Thoracic aorta (tissue), 2 donors: ENCODE measurements at places on chromosomes 6 and 20. TPM values are rescaled to one million over a fixed set of nuclear protein-coding genes. Genes with fewer than 3 reads are reported as not detected.

The MUC22 gene
- total RNA-seq = not detected

DNA sequence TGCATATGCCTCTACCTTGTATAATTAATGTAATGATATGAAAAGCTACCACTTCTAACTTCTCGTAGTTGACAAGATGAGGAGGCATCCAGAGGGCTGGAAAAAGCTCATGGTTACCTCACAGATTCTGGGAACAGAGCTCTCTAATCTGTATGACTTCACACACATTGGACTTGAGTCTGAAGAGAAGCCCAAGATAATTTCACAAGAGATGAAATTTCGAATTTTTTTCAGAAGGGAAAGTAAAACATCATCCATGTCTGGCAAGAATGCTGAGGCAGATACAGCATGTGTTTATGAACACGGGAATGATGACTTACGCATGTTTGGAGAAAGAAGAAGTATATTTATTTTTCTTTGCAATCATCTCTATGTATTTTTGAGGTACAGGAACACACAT is 141.8 kb upstream of the TENT5A start:
- H3K27me3 ChIP-seq = no peaks in the 10 kb centered on the region
- peaks cover 10% of the 10 kb centered on the region for H3K4me1 ChIP-seq

The THEMIS gene
- 1.9 TPM for total RNA-seq

The HCRTR2 gene
- total RNA-seq = not detected

- no peak overlapping the region for H3K27ac ChIP-seq
- H3K4me1 ChIP-seq = no peaks in the 10 kb centered on the region
- DNase-seq = no peak
- no peaks in the 10 kb centered on the region for H3K27me3 ChIP-seq
- no peak overlapping the region for H3K4me3 ChIP-seq
These were observed 48.0 kb upstream of the FOXQ1 start for GRCh38 chr6:1263850-1264377.

The RBM24 gene
- total RNA-seq = 7.9 TPM

GRCh38 chr6:88119769-88120168 is 46.4 kb downstream of the CNR1 start:
- no peaks in the 10 kb centered on the region for H3K36me3 ChIP-seq
- no peak for DNase-seq
- H3K27me3 ChIP-seq = no peaks in the 10 kb centered on the region

The SLC35F1 gene
- 0.81 TPM for total RNA-seq

- no peak for DNase-seq
- peaks cover 14% of the 10 kb centered on the region for H3K4me1 ChIP-seq
- no peaks in the 10 kb centered on the region for H3K27me3 ChIP-seq
- H3K4me3 ChIP-seq = peak overlapping the region; percentile 71
- no peaks in the 10 kb centered on the region for H3K36me3 ChIP-seq
- H3K27ac ChIP-seq = peak overlapping the region; percentile 67
These were observed 3.8 kb downstream of the COL12A1 start for GRCh38 chr6:75201901-75202672.

DNA sequence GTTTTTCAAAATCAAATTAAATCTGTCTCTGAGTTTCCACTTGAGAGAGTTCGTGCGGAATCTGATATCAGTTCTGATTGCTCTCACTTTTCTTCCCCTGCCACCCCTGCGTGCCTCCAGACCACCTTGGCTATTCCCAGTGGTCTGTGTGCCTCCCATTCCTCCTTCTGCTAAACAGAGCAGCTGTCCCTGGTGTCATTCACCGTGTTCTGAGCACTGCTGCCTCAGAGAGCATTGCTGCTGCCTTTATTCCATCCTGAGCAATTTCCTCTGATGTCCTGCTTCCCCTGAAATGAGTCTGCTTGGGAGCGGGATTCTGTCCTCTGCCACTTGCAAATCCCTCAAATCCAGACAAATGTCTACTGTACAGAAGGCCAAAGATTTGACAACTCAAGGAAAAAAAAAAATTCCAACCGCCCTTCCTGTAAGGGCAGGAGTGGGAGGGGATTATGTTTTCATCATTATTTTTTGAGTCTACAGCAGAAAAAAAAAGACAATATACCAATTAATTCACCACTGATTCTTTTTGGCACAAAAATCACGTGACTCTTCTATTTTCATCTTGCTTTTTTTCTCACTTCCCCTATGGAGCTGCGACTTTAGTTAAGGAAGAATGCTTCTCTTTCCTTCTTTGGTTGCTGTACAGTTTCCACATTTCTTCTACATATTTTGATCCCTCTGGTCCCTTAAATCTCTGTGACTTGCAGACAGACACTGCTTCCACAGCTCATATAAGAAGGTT is 833.0 kb downstream of the EPHA7 start:
- no peaks in the 10 kb centered on the region for H3K36me3 ChIP-seq
- no peak overlapping the region for H3K27ac ChIP-seq
- H3K27me3 ChIP-seq = no peaks in the 10 kb centered on the region
- no peak overlapping the region for H3K4me3 ChIP-seq

GRCh38 chr6:99711302-99711701 is 104.7 kb downstream of the PRDM13 start:
- no peak overlapping the region for H3K27ac ChIP-seq
- no peak for DNase-seq
- no peaks in the 10 kb centered on the region for H3K36me3 ChIP-seq
- no peaks in the 10 kb centered on the region for H3K4me1 ChIP-seq
- H3K4me3 ChIP-seq = no peak overlapping the region

DNA sequence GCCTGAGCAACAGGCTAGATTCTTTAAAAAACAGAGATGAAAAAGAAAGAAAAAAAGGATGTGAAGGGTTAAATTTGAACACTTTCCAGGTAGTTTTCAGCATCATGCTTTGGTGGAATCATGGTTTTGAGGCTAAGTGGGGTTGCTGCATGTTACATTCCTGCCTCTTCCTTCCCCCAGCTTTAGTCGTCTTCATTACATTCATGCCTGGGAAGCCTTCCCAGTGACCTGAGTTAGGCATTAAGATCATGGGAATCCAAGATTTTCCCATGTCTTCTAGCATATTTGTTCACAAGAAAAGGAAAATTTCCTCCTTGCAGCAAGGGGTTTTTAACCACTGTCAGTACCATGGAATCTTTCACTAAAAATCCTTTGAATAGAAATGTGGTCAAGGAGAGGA is 12.0 kb downstream of the TPX2 start:
- no peak for DNase-seq
- no peaks in the 10 kb centered on the region for H3K27me3 ChIP-seq
- H3K27ac ChIP-seq = no peak overlapping the region
- no peak overlapping the region for H3K4me3 ChIP-seq
- no peaks in the 10 kb centered on the region for H3K36me3 ChIP-seq

DNA sequence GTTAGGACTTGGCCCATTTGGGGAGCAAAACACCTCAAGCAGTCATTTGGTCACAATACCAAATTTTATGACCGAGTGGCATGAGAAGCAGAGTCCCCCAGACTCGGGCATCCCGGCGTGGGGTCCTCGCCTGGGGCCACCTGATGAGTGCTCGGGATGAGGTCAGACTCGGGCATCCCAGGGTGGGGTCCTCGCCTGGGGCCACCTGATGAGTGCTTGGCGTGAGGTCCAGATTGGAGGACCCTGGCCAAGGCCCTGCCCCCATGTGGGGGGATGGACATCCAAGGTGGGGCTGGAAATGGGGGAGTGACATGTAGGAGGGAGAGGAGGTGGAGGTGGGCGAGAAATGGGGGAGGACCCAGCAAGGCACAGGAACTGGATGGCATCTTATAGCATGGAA is 56.1 kb upstream of the CST7 start:
- H3K36me3 ChIP-seq = no peaks in the 10 kb centered on the region
- DNase-seq = no peak
- no peaks in the 10 kb centered on the region for H3K27me3 ChIP-seq
- no peak overlapping the region for H3K27ac ChIP-seq

GRCh38 chr6:36967301-36967700 is 12.8 kb downstream of the PI16 start:
- no peak overlapping the region for H3K4me3 ChIP-seq
- peaks cover 14% of the 10 kb centered on the region for H3K4me1 ChIP-seq
- peaks cover 47% of the 10 kb centered on the region for H3K36me3 ChIP-seq
- H3K27me3 ChIP-seq = no peaks in the 10 kb centered on the region
- H3K27ac ChIP-seq = no peak overlapping the region

- no peaks in the 10 kb centered on the region for H3K36me3 ChIP-seq
- H3K27ac ChIP-seq = no peak overlapping the region
- DNase-seq = no peak
- no peaks in the 10 kb centered on the region for H3K4me1 ChIP-seq
These were observed 312.9 kb upstream of the ARID1B start for GRCh38 chr6:156464100-156464878.

DNA sequence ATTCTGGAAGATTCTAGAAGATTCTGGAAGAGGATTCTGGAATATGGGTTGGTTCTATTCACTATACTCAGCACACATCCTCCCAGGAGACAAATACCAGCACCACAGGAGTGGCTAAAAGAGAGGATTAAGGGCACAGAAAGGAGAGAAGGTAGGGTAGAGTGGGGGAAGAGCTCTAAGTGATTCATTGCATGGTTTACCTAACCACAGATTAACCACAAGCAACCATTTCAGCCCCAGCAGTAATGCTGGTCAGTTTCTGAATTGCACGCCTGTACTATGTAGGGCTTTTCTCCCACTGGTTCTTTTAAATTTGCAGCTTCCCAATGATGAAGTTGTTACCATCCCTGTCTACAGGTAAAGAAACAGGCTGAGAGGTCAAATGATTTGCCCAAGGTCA is 192.7 kb upstream of the PMEPA1 start:
- no peak for DNase-seq
- no peaks in the 10 kb centered on the region for H3K36me3 ChIP-seq
- no peak overlapping the region for H3K4me3 ChIP-seq
- H3K27me3 ChIP-seq = no peaks in the 10 kb centered on the region

The ADGRF1 gene
- total RNA-seq = not detected

- no peaks in the 10 kb centered on the region for H3K36me3 ChIP-seq
- H3K27ac ChIP-seq = no peak overlapping the region
- no peaks in the 10 kb centered on the region for H3K27me3 ChIP-seq
- DNase-seq = no peak
- H3K4me1 ChIP-seq = no peaks in the 10 kb centered on the region
These were observed 334.1 kb upstream of the KCNQ5 start for GRCh38 chr6:72287801-72288200.

GRCh38 chr6:28747631-28748157 is 176.1 kb downstream of the TRIM27 start:
- no peaks in the 10 kb centered on the region for H3K27me3 ChIP-seq
- no peak overlapping the region for H3K27ac ChIP-seq
- DNase-seq = no peak
- H3K36me3 ChIP-seq = no peaks in the 10 kb centered on the region
- H3K4me3 ChIP-seq = no peak overlapping the region

The CLVS2 gene
- not detected for total RNA-seq

- no peaks in the 10 kb centered on the region for H3K36me3 ChIP-seq
- DNase-seq = no peak
- H3K27me3 ChIP-seq = no peaks in the 10 kb centered on the region
- no peaks in the 10 kb centered on the region for H3K4me1 ChIP-seq
These were observed 79.4 kb downstream of the SNX5 start for GRCh38 chr20:17889226-17889625.

- no peak for DNase-seq
- H3K4me3 ChIP-seq = no peak overlapping the region
- H3K27ac ChIP-seq = no peak overlapping the region
- H3K27me3 ChIP-seq = no peaks in the 10 kb centered on the region
These were observed 36.3 kb upstream of the PCMTD2 start for GRCh38 chr20:64219202-64219601.

DNA sequence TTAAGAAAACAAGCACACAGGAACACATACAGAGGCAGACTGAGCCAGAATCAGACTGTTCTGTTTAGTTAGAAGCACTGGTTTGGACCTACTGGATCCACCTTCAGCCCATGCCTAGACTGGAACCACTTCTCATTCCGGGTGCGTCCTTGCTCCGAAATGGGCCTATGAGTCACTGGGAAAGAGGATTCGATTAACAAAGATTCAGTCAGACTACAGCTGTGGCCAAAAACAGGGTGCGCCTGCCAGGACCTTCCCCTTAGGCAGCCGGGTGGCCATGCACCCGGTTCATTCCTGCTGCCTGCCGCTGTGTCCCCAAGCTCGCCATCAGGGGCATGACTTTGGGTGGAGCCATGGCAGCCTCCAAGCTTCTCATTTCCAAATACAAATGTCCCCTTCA is 14.5 kb upstream of the KCNK5 start:
- H3K27ac ChIP-seq = peak overlapping the region; percentile 38
- H3K27me3 ChIP-seq = no peaks in the 10 kb centered on the region
- H3K36me3 ChIP-seq = no peaks in the 10 kb centered on the region
- H3K4me1 ChIP-seq = peaks cover 15% of the 10 kb centered on the region
- no peak overlapping the region for H3K4me3 ChIP-seq

The OOEP gene
- not detected for total RNA-seq

DNA sequence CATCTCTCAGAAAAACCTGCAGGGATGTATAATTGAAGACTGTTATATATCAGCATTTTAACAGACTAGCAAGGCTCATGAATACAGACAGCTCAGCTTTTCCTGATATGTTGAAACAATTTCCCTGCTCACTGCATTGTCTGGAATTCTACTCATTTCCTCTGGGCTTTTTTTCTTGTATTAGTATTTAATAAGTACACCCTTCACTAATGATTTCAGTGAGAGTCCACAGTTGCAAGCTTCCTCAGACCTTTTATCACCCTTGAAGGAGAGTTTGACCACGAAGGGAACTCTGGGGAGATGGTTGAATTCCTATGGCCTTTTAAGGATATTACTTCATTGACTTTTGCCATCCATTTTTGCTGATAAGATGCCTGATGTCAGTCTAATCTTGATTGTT is 248.7 kb downstream of the ADGB start:
- H3K4me1 ChIP-seq = no peaks in the 10 kb centered on the region
- no peak overlapping the region for H3K4me3 ChIP-seq
- no peaks in the 10 kb centered on the region for H3K27me3 ChIP-seq
- no peak overlapping the region for H3K27ac ChIP-seq
- no peak for DNase-seq

The ANKRD60 gene
- total RNA-seq = not detected

The RGS17 gene
- 3.4 TPM for total RNA-seq

The KHDC3L gene
- not detected for total RNA-seq

The PLA2G7 gene
- total RNA-seq = 0.56 TPM

DNA sequence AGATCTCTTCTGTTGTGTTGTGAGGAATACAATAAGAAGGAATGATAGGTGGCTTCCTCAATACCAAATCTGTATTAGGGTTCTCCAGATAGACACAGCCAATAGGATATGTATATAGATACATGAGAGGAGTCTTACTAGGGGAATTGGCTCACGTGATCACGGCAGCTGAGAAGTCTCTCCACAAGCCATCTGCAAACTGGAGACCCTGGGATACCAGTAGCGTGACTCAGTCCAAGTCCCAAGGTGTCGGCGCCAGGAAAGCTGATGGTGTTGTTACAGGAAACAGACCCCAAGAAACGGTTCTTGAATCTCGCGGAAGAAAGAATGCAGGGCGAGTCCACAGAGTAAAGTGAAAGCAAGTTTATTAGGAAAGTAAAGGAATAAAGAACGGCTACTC is 61.4 kb downstream of the SYTL3 start:
- H3K4me1 ChIP-seq = peaks cover 28% of the 10 kb centered on the region
- DNase-seq = no peak
- no peaks in the 10 kb centered on the region for H3K27me3 ChIP-seq
- H3K36me3 ChIP-seq = no peaks in the 10 kb centered on the region
